C1 segment of cervical spinal cord (tissue), 14 donors: ENCODE measurements at places on chromosomes 2 and 18.

DNA sequence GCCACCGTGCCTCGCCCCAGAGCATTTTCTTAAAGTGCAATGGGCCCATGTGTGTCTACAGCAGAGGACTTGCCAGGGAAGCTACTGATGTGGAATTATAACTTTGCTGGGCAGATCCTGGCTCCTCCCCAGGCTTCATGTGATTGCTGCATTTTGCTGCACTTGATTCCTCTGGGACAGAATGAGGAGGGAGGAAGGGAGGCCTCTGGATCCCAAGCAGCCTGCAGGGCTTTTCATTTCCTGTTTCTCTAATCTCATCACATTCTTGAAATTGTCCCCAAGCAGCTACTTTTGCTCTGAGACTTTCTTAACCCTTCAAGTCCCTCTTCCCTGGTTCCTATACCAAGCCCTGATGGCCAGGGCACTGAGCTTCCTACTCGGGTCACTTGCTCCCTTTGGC, 134.4 kb upstream of the SEC11C start:
- DNase-seq: no peak

DNA sequence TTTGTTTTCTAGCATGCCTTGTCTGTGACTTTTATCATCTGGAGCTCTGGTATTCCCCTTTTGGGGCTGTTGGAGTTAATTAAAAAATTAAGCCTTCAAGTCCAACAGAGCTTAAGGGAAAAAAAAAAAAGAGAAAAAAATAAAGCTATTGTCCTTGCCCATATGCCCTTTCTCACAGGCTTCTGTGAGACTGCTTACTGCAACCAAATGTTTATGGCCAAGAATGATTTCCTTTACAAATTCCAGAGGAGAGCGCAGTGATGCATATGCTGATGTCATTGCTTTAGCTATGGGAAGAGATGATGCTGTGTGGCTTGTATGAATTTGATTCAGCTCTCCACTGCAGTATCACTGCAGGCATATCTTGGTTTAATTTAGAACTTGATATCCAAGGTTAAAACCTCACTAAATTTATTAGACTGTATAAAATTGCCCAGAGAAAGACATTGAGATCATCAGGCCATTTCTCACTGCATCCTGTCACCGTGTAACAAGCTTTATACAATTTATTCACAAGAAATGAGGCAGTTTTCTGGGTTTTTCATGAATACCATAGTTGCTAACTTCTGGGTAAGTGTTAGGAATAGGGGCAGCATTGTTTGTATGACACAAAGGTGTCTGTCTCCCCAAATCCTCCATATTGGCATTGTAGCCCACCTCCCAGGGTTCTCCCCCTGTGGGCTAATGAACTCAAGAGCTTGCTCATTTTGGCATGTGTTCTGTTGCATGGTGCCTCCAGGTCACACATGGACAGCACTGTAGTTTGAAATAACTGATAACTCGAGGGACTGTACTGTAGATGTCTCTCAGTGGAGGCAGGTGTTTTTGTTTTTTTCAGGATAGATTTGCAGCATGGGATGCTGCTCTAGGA, 85.0 kb downstream of the TANC1 start:
- DNase-seq: no peak

- DNase-seq: no peak
Measured at GRCh38 chr18:23238651-23239349, 103.5 kb downstream of the CABLES1 start.

DNA sequence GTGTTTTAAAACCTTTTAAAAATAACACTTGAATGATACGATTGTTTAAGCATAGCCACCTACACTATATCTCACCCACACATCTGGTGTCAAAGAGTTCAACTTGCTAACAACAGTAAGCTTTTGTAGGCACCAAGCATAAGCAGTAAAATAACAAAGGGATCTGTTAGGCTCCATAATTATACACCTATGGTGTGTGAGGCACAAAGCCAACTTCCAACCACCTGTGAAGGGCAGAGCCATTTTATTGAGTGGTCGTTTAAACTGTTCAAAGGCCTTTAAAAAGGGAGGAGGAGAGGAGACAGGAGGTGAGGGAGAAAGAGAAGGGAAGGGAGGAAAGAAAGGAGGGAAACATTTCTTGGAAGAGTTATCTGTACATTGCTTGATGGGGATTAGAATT, 27.9 kb downstream of the NEMP2 start:
- DNase-seq: no peak

DNA sequence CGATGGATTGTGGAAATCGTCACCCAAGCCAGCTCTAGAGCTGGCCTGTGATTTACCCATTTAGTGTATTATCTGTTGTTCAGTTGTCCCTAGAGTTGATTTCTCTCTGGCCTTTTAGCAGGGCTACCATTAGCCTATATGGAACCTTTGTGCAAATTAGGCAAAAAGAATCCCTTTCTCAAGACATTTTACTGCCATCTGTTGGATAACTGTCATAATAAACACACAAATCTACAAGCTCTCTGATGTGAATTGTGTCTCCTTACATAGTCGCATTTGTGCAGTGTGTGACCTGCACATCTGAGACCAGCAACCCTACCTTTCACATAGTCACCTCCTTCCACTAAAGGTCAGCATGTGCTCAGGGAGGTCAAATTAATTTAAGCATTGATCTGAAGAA, 34.0 kb downstream of the LOXHD1 start:
- DNase-seq: no peak

- DNase-seq: no peak
Measured at GRCh38 chr2:23658466-23658942, 268.4 kb downstream of the ATAD2B start.
